Spinal cord (tissue), 10 donors: ENCODE measurements at places on chromosomes 3 and 15. TPM values are rescaled to one million over a fixed set of nuclear protein-coding genes. Genes with fewer than 3 reads are reported as not detected.
A peak's percentile ranks its signal among the peaks of the same experiment; 100 is the strongest.

- peaks cover 27% of the 10 kb centered on the region for H3K4me1 ChIP-seq
- H3K27me3 ChIP-seq: no peaks in the 10 kb centered on the region
- H3K4me3 ChIP-seq: no peak overlapping the region
- H3K27ac ChIP-seq: no peak overlapping the region
- no peaks in the 10 kb centered on the region for H3K36me3 ChIP-seq
Observed at GRCh38 chr15:84879088-84879780, 5.2 kb upstream of the SLC28A1 start.

- no peak for DNase-seq
- no peak overlapping the region for H3K27ac ChIP-seq
- no peaks in the 10 kb centered on the region for H3K27me3 ChIP-seq
- no peaks in the 10 kb centered on the region for H3K36me3 ChIP-seq
- no peaks in the 10 kb centered on the region for H3K4me1 ChIP-seq
Observed at GRCh38 chr3:167866331-167866730, 130.8 kb downstream of the SERPINI1 start.

GRCh38 chr3:180594631-180595558 is 7.1 kb upstream of the TTC14 start:
- no peaks in the 10 kb centered on the region for H3K4me1 ChIP-seq
- DNase-seq: no peak
- no peak overlapping the region for H3K4me3 ChIP-seq
- no peaks in the 10 kb centered on the region for H3K36me3 ChIP-seq

SH2D7 gene
- total RNA-seq: not detected

- H3K4me1 ChIP-seq: peaks cover 3% of the 10 kb centered on the region
- H3K27ac ChIP-seq: no peak overlapping the region
- DNase-seq: peak; percentile 81
Observed at GRCh38 chr3:161409069-161409468, 37.8 kb upstream of the SPTSSB start.

DNA sequence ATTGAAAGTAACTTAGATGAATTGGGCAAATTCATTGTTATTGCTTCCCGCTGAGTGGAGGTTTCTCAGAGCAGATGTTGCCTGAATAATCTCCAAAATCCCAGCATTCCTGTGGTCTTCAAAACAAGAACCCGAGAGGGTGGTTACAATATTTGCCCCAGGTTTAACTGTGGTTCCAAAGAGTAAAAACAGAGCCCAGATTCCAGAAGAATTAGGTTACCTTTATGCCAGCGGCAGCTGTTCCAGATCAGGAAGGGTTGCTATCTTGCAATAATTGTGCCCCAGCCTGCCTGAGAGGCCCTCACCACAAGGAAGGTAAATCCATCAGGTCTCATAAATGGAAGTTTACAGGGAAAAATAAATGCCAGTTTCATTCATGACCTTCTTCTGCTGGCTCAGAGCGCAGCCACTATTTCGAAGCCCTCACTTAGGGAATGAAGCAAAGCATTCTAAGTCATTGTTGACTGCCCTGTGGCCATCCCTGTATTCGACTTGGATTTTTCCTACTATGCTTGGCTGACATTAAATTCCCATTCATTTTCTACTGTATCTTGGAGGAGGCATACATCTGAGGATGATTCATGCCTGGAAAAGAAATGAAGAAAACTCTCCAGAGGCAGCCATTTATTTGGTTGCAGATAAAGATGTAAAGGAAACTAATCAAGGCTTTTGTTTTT is 54.6 kb downstream of the SSUH2 start:
- no peak overlapping the region for H3K27ac ChIP-seq
- H3K4me1 ChIP-seq: no peaks in the 10 kb centered on the region
- H3K36me3 ChIP-seq: no peaks in the 10 kb centered on the region
- no peaks in the 10 kb centered on the region for H3K27me3 ChIP-seq
- no peak overlapping the region for H3K4me3 ChIP-seq
- DNase-seq: no peak

MCF2L2 gene
- total RNA-seq: 9.6 TPM

GRCh38 chr15:99006904-99007495 is 592 bp downstream of the PGPEP1L start:
- H3K27me3 ChIP-seq: no peaks in the 10 kb centered on the region
- H3K27ac ChIP-seq: no peak overlapping the region
- no peaks in the 10 kb centered on the region for H3K36me3 ChIP-seq
- no peak for DNase-seq
- H3K4me1 ChIP-seq: no peaks in the 10 kb centered on the region

GRCh38 chr3:17384567-17385296 is 357.7 kb downstream of the TBC1D5 start:
- no peak overlapping the region for H3K27ac ChIP-seq
- no peak for DNase-seq
- no peaks in the 10 kb centered on the region for H3K36me3 ChIP-seq
- H3K27me3 ChIP-seq: no peaks in the 10 kb centered on the region
- no peaks in the 10 kb centered on the region for H3K4me1 ChIP-seq

- no peak for DNase-seq
- no peak overlapping the region for H3K4me3 ChIP-seq
- H3K36me3 ChIP-seq: no peaks in the 10 kb centered on the region
- no peak overlapping the region for H3K27ac ChIP-seq
Observed at GRCh38 chr15:83430441-83430840, 16.7 kb upstream of the SH3GL3 start.

DNA sequence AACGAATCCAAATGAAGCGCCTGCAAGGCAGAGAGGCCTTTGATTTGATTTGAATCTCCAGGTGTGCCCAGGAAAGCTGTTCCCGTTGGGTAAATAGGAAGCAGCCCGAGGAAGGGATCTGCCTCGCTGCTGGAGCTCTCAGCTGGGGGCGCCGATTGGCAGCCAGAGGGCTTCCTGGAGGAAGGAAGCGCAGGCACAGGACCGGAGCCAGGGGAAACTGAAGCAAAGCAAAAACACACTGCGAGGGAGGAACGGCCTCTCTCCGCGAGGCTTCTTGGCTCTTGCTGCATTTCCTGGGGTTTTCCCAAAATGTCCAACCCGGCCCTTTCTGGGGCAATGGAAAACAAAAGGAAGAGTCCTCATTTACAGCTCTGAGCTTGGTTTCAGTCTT is 80.3 kb downstream of the TMEM266 start:
- H3K36me3 ChIP-seq: peaks cover 7% of the 10 kb centered on the region
- H3K27ac ChIP-seq: no peak overlapping the region
- no peak overlapping the region for H3K4me3 ChIP-seq
- DNase-seq: no peak
- H3K4me1 ChIP-seq: peaks cover 14% of the 10 kb centered on the region

DNA sequence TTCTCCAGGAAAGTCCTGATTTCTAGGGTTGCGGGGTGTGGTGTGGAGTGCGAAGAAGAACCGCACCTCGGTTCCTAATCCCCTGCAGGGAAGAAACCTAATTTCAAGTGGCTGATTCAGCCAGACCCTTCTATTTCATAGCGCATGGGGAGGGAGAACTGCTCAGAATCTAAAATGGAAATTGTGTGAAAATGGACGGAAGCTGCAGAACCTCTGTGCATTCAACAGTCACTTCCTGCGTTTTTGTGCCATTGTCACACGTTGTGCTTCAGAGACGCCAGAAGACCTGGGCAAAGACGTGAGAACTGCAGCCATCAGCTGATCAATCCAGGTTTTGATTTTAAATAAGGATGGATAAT is 1.2 kb downstream of the SIDT1 start:
- DNase-seq: no peak
- H3K27ac ChIP-seq: peak overlapping the region; percentile 62
- peaks cover 12% of the 10 kb centered on the region for H3K4me1 ChIP-seq
- H3K36me3 ChIP-seq: no peaks in the 10 kb centered on the region

DNA sequence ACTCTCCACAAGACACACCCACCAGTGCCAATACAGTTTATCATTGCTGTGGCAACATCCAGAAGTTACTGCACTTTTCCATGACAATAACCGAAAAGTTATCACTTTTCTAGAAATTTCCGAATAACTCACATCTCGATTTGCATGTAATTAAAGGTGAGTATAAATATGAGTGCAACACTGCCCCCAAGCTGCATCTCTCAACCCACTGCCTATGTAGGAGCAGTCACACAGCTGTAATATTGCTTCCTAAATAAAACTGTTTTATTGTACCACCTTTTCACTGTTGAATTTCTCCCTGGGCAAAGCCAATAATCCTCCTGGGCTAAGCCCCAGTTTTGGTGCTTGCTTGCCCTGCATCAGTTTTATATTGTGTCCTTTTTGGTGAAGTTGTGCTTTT is 601.0 kb upstream of the EPHA6 start:
- no peaks in the 10 kb centered on the region for H3K4me1 ChIP-seq
- H3K27me3 ChIP-seq: no peaks in the 10 kb centered on the region

CCR9 gene
- total RNA-seq: 0.30 TPM

DNA sequence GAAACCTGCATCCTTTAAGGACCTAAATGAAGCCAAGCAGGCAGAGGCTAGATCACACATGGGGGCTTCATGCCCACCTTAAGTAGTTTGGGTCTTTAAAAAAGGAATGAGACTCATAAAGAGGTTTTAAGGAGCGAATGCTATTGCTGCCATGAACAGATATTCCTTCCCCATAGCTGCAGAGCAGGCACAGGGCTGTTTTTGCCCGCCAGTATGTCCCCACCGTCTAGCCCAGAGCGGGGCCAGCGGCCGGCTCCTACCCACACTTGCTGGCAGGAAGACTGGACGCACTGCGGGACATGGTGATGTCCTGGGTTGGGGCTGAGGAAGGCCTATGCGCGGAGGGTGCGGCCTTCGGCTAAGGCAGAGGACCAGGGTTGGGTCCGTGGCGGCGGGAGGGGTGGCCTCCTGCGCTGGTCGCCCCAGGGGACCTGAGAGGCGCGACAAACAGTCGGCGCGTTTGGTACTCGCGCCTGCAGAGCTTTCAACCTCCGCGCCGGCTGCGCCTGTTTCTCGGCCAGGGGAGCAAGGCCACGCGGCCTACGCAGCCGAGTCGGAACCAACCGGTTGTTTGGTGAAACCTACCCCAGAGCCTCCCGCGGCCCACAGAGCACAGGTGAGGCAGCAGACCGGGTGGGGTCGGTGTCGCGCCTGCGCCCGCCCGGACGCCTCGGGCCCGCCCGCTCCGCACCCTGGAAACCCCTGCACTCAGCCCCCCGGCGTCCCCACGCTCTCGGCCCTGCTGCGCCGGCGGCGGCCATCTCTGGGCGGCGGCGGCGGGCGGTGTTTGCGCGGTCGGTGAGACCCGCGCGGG is at the start of gene FAIM:
TSS of gene FAIM (plus strand) at position 450 of the 814 bp plus-strand sequence. CDS start 10,956 bp downstream, outside the sequence.
- peak within 1 kb of the TSS; percentile 66 for H3K4me3 ChIP-seq
- peak; percentile 72 for DNase-seq
- no peaks in the 10 kb centered on the region for H3K36me3 ChIP-seq
- peaks cover 14% of the 10 kb centered on the region for H3K4me1 ChIP-seq

GRCh38 chr3:152278756-152279427 is 10.2 kb downstream of the MBNL1 start:
- H3K4me1 ChIP-seq: no peaks in the 10 kb centered on the region
- no peaks in the 10 kb centered on the region for H3K27me3 ChIP-seq
- no peaks in the 10 kb centered on the region for H3K36me3 ChIP-seq
- no peak for DNase-seq
- H3K27ac ChIP-seq: no peak overlapping the region
- H3K4me3 ChIP-seq: no peak overlapping the region

DNA sequence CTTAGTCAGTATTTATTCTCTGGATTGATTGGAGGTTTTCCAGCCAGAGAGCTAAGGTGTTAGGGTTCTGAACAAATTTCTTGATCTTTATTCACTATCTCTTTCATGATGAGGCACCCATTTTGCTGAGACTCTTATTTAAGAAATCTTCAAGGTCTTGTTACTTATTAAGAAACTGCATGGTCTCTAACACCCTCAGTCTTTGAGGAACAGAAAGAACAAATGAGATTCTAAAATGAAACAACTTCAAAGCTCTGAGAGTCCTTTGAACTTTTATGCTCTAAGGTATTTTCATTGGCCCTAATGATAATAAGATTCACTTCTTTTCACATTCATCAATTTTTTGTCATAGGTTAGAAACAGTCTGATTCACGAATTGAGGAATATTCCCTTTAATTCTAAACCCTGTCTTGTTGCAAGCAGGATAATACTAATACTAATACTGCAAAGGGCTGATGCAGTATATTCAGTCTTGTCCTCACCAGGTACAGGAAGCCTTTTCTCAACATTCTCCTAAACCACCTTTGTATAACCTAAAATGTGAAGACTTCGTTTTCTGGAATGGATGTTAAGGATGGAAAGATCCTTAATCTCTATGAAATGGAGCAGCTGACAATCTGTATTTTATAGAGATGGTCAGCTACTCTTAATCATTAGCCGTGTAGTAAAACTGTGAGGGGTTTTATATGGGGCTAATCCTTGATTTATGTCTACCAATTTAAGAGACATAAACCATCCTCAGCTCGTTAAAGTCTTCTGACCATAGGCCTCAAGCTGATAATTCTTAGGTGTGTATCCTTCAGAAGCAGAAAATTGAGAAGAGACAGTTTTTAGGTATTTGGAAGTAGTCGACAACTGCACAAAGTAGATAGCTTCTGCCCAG is 198.3 kb downstream of the OTOL1 start:
- no peak for DNase-seq
- no peak overlapping the region for H3K4me3 ChIP-seq
- no peaks in the 10 kb centered on the region for H3K27me3 ChIP-seq

DNA sequence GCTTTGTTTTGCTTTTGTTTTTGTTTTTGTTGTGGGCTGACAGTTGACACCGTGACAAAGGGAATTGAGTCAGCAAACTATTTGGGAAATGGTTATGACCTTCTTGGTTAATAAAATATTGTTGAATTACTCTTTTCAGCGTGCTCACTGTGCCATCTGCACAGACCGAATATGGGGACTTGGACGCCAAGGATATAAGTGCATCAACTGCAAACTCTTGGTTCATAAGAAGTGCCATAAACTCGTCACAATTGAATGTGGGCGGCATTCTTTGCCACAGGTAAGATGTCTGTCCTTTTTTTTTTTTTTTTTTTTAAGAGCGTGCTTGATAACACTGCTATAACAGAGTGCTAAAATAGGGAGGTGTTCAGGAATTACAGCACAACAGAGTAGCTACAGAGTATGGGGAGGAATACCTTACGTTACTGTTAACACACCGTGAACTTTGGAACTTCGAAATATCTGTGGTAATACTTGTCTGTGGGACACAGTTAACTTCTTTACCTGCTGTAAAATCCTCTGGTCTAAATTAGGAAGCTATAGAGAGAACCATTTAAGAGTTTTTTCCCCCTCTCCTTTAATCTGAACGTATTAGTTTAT is 48.2 kb downstream of the PRKCI start:
- no peaks in the 10 kb centered on the region for H3K4me1 ChIP-seq
- H3K27ac ChIP-seq: no peak overlapping the region
- no peak for DNase-seq
- no peaks in the 10 kb centered on the region for H3K27me3 ChIP-seq

DNA sequence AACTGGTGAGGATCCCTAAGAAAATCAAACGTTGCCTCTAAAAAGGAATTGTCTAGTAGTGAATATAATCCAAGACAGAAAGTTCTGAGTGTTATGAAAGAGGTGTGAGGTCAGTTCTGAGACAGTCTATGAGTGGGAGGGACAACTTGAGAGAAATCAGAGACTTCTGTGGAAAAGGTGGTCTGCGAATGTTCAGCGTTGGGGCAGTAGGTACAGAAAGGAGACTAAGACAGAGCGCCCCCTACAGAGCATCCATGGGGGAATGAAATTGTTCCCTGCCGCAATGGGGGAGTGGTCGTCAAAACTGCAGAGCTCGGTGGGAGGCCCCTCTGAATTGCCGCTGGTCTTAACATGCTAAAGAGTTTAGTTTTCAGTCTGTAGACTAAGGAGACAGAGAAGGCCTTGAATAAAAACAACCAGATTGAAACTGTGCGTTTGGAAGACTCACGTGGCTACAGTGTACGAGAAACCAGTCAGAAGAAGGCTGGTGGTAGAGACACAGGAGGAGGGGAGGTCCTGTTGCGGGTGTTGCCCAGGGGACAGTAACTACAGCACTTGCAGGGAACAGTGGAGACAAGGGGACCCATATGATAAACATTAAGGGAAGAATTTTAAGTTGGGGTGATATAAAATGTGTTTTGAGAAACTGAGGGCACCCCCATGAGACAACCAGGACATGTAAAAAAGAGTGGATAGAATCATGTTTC is 6.9 kb downstream of the TNIK start:
- DNase-seq: no peak
- no peaks in the 10 kb centered on the region for H3K36me3 ChIP-seq
- H3K27ac ChIP-seq: no peak overlapping the region
- no peak overlapping the region for H3K4me3 ChIP-seq
